ENCODE measurements at places on chromosomes 7 and 10. TPM values are rescaled to one million over a fixed set of nuclear protein-coding genes. Genes with fewer than 3 reads are reported as not detected.

Gene SYT15B
- total RNA-seq: not detected

Gene TACC2
- total RNA-seq: 12.7 TPM

Gene ZNF467
- total RNA-seq: 2.4 TPM

Gene ITGB8
- 221 TPM for total RNA-seq

Gene ZNF488
- total RNA-seq: 0.67 TPM

Gene WDR11
- total RNA-seq: 91.5 TPM

Gene CHAT
- not detected for total RNA-seq

Gene ACTL6B
- not detected for total RNA-seq

Gene HNRNPH3
- 10.0 TPM for total RNA-seq

Gene EEPD1
- total RNA-seq: 1.9 TPM

Gene LRIT1
- not detected for total RNA-seq

Gene NUTM2A
- 1.3 TPM for total RNA-seq

Gene EPDR1
- 41.2 TPM for total RNA-seq

Gene CYP26C1
- total RNA-seq: not detected

Gene TAS2R41
- not detected for total RNA-seq

Gene TLX1
- total RNA-seq: not detected

Measured in mammary epithelial cell (primary cell).